RPMI7951 (cell line): ENCODE measurements at places on chromosomes 6 and 20.

DNA sequence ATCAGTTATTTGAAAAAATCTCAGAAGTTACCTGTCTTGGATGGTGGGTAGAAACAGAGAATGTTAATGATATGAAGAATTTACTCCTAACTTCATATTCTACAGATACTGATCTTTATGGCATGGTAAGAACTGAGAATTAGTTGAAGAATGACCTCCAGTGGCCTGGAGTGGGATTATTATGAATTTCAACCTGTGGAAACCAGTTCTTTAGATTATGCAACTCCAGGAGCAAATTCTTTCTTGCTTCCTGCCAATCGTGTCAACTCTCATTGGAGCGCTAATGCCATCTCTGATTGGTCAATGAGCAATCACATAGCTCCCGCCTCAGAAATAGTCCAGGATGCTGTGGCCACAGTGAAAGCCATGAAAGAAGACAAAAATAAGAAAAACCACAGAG lies 40.6 kb downstream of the LYRM2 start:
- DNase-seq, result peak; percentile 21

- DNase-seq, result peak; percentile 73
Observed at GRCh38 chr6:30150671-30151395, 10.2 kb downstream of the TRIM10 start.

- no peak for DNase-seq
Observed at GRCh38 chr20:21421601-21422236, 24.4 kb upstream of the NKX2-4 start.

GRCh38 chr6:147131532-147132128 lies 72.6 kb upstream of the STXBP5 start:
- DNase-seq, result no peak

DNA sequence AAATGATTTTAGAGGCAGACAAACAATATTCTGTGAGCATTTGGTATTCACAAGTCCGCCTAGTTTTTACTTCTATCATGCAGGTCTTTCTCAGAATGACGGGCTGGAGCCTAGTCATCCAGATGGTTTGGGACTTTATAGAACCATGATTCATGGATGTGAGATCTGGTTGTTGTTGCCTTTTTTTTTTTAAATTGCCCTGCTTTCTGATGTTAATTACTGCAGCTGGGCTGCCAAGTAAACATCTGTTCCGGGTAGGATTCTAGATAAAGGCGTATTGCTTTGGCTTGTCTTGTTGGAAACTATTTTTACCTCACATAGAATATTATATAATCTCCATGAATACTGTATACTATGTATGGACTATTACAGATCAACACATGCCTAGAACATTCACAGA lies 58.1 kb downstream of the RNF217 start:
- DNase-seq, result peak; percentile 70
